ENCODE measurements at places on chromosomes 13 and 19.

GRCh38 chr19:48064509-48064908 lies 20.6 kb upstream of the CABP5 start:
- DNase-seq: no peak

- no peak for DNase-seq
These were observed 116.8 kb downstream of the FOXO1 start for GRCh38 chr13:40549500-40550094.

GRCh38 chr19:49855676-49856573 lies 5.0 kb downstream of the PTOV1 start:
- no peak for DNase-seq

- no peak for DNase-seq
These were observed 44.5 kb downstream of the VWA8 start for GRCh38 chr13:41916173-41916954.

- peak; percentile 65 for DNase-seq
These were observed 22.1 kb downstream of the PLEKHF1 start for GRCh38 chr19:29687244-29687896.

- DNase-seq: peak; percentile 61
These were observed 24.6 kb upstream of the ZNF846 start for GRCh38 chr19:9793071-9793591.

DNA sequence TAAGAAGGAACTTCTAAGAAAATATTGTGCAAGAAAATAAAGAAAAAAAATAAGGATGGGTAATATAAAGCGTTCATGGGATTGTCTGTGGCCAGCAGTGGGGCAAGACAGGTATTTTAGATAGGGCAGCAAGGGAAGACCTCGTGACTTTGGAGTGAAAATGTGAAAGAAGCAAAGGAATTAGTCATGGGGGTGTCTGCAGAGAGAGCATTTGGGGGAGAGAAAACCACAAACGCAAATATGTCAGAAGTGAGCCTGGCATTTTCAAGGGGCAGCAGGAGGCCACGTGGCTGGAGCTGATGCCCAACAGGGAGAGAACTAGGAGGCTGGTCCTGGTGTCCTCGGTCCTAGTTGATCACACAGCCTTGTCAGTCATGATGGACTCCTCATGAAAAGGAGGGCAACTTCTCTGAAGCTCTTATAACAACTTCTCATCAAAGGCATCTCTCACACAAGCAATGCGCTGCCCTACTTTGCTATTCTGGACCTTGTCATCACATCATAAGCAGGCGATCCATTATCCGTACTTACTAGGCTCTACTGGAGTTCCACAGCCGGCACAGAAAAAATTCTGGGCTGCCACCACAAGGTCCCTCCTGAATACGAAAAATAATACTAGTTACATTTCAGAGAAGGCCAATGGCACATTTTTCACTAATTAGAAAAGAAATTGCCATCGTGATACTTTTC lies 31.0 kb downstream of the RUBCNL start:
- DNase-seq: no peak

- no peak for DNase-seq
These were observed 87.6 kb downstream of the MYCBP2 start for GRCh38 chr13:77239312-77239711.

GRCh38 chr19:38082256-38083118 lies 141.5 kb downstream of the DPF1 start:
- no peak for DNase-seq

DNA sequence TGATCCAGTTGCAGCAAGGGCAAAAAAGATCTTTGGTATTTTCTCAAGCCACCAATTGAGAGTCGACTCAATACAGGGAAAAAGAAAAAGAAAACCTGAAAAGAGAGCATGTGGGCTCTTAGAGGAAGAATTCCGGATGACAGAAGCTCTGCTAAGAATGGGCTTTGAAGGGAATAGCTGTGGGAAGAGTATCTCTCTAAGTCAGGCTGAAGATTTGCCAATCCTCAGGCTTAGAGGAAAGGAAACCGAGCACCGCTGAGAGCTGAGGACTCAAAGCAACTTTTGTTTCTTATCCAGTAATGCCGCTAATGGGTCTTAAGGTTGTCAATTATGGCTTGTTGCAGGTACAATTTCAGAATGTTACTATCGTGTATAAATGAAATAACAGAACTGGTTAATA lies 166.4 kb downstream of the EFNB2 start:
- no peak for DNase-seq

- no peak for DNase-seq
These were observed 27.9 kb downstream of the ENOX1 start for GRCh38 chr13:43758834-43759233.

DNA sequence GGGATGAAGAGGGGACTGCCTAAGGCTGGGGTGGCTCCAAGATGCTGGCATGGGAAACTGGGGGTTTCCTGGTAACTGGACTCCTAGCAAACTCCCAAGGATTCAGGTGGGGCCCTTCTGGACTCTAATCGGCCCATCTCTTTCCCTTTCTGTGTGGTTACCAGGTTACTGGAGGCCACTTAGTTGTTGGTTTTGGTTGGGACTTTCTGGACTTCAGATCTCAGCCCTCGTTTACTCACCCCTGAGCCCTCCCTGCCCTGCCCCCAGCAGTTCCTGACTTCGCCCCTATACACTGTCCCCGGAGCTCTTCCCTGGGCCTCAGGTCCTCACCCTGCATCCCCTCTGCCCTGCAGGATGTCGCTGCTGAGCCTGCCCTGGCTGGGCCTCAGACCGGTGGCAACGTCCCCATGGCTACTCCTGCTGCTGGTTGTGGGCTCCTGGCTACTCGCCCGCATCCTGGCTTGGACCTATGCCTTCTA lies 328 bp downstream of the CYP4F12 start:
- no peak for DNase-seq

DNA sequence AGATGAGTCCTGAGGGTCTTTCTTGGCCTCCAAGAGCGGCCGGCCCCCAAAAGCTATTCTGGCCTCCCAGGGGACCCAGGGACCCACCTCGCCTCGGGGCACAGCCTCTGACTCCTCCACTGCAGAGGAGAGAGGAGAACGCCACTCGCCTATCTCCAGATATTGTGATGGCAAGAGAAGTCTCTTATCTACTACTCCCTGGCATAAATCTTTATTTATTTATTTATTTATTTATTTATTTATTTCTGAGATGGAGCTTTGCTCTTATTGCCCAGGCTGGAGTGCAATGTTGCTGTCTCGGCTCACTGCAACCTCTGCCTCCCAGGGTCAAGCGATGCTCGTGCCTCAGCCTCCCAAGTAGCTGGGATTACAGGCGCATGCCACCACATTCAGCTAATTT lies 11.0 kb downstream of the SLC7A9 start:
- DNase-seq: no peak

Data from T1000 (cell line).